ENCODE measurements at places on chromosomes 12 and 14. TPM values are rescaled to one million over a fixed set of nuclear protein-coding genes. Genes with fewer than 3 reads are reported as not detected.

Gene SLCO1A2
- polyA plus RNA-seq: 0.22 TPM

Gene CLEC4C
- 0.31 TPM for polyA plus RNA-seq

DNA sequence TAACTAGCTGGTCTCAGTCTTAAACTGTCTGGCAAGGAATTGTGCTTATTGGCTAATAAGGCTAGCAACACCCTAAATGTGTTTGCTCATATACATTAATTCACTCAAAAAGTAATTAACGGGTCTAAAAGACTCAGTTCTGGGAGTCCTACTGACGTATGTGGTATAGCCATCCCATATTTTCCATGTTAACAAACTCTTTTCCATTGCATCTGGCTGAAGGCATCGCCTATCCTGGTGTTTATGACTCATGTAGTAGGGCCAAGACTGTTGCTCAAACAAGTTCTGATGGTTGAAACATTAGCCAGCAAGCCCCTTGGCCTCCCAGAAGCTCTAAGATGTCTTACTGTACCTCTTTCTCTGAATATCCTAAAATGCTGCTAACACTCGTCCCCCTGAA is 98.5 kb downstream of the PHLDA1 start:
- DNase-seq: no peak

- no peak for DNase-seq
Observed at GRCh38 chr12:4829161-4829792, 80.4 kb upstream of the KCNA1 start.

GRCh38 chr14:89486505-89486904 is 69.5 kb upstream of the FOXN3 start:
- DNase-seq: no peak

DNA sequence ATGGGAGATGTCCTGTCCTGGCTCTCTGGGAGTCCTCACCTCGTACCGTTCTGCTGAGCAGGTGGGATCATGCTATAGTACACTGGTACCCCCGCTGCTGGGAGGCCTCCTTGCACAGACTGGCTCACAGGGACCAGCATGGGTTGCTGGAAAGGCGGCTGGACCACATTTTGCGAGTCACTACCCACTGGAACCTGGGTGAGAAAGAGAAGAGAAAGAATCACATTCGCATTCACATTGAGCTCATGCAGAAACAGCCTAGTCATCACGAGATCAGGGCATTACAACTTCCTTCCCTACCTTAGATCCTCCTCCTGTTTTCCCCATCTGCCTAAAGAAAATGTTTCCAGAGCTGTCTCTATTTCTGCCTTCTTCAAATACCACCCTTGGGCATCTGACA is 17.3 kb upstream of the STAC3 start:
- no peak for DNase-seq

DNA sequence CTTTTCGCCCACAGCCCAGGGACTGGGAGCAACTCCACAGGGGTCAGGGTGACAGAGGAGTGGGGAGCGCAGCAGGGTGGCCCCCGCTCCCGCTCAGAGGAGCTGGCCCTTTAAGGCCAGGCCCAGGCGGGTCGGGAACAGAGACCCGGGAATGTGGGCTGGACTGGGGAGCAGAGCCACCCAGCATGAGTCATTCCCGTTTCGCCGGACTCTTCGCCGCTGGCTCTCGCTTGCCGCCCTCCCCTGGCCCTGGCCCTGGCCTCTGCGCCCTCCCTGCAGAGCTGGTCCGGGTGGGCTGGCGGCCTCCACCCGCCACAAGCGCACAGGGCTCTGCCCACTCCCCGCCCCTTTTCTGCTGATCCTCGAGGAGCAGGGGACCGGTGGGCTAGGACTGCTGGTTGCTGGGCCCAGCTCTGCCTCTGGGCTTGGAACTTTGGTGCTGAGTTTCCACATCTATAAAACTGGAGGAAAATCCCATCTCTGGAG is 92.8 kb downstream of the NINJ2 start:
- DNase-seq: peak; percentile 45

DNA sequence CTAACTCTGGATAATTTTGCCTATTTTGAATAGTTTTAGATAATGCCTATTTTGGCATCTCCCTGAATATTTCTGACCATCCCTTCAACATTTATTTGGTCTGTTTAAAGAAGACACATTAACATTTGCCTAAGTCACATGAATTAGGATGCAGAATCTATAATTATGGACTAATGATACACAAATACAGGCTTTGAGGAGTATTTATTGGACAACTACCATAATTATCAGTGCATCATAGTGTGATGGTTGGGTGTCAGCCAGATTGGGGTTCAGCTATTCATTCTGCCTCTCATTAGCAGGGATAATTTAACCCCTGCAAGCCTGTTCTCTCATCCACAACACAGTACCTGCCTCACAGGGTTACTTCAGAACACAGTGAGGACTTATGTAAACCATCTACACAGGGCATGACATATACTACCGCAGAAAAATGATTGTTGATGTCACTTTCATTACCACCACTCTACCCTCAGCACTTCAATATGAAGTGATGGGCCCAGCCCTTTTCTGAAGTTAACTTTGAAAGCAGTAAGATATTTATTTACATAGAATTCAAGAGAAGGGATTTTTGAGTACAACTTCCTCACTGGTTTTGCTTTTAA is 14.4 kb downstream of the PRKCH start:
- DNase-seq: no peak

GRCh38 chr14:93402951-93403350 is 27.8 kb upstream of the UNC79 start:
- DNase-seq: no peak

DNA sequence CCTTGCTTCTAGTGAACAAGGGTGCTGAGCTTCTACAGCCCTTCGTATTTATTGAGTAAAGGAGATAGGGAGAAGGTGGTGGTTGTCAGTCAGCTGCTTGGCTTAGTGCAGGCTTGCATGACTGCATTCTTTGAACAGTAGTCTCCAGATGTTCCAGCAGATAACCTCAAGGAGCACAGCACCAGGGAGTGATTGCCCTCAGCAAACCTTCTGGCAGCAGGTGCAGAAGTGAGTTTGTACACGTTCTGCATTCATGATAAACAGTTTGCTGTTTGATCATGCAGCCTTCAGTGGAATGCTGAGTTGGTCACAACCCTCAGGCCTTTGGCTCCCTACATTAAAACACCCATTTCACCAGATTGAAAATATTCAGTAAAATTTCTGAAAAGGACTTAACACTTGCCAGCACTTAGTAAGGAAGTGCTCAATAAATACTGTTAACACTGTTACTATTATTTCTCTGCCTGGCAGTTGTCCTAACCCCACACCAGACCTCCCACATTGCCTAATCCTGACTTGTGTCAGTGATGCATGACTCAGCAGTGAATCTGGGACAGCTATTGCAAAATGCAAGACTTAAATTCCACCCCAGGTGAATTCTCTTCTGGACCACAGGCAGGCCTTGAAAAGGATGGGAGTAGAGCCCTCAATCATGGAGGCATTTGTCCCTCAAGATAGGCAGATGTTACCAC is 18.9 kb upstream of the CARMIL3 start:
- no peak for DNase-seq

DNA sequence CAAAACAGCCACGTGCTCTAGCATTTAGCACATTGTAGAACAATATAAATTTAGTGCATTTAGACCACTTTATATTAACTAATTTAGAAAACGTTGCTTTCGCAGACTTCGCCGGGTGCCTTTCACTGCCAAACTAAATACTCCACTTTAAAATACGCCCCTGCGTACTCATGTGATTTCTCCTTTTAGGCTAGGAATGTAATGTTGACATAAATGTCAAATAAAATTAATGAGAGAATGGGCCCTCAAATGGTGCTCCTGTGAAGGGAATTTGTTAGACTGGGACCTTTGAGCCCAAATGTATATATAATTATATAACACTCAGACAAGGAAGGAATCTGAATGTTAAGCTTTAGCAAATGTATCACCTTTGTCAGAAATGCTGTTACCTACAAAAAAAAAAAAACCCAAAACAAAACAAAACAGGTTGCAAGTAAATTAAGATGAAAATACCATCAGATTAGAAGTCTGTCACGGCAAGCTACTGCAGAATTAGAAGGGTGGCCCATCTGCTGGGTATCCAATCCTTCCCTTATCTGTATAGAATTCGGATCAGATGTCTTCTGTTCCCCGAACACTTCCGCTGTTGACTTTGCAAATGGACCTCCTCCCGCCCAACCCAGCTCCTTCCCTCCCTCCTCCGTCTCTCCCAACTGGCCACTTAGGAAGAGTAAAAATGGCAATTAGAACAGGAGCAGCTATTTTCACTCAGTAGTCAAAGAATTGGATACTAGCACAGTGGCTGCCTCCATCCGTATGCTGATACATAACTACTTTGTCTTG is 159.3 kb upstream of the FOXN3 start:
- DNase-seq: peak; percentile 46

DNA sequence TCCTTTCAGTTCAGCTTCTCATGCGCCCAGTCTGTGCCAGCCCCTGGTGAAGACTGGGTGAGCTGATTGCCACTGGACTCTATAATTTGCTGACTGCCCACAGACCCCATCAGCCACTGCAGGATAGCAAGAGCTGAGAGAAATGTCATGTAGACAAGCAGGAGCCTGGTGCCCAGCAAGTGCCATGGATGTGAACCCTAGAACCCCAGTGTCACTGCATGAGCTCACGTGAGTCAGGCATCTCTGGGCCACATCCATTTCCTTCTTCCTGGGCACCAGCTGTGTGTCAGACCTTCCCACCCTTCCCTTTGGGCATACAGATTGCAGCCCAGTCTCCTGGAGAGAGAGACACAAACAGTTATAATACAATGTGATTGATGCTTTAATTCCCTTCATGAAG is 73.8 kb downstream of the NTF3 start:
- no peak for DNase-seq

DNA sequence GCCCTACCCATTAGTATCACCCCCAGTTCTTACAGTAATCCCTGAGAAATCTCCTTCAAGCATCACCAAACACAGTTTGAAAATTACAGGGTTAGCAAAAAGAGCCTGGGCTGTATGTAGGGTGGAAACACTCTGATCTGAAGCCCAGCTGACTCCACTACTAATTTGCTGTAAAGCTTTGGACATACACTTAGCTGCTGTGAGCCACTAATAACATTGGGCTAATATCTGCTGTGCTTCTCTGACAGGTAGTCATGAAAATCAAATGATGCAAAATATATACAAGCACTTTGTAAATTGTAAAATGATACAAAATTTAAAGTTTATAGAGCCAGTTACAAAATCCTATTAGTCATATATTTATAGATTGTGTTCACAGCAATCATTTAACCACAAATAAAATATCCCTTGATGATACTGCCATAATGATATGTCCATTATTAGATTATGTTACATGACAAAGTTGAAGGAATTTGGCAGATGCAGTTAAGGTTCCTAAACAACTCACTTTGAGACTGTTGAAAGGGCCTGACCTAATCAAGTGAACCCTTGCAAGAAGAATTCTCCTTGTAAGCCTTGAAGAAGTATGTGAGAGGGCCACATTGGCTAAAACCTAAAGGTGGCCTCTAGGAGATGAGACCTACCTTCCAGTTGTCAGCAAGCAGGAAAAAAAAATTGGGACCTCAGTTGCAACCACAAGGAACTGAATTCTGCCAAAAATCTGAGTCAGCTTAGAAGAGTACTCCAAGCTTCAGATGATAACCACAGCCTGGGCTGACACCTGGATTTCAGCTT is 19.0 kb downstream of the TWF1 start:
- DNase-seq: no peak

GRCh38 chr12:12441843-12442461 is 85.1 kb downstream of the BORCS5 start:
- DNase-seq: no peak
